SW 1271 (cell line): ENCODE measurements at places on chromosomes 13 and 19.

GRCh38 chr19:50602496-50602895 lies 34.3 kb upstream of the LRRC4B start:
- DNase-seq = no peak

DNA sequence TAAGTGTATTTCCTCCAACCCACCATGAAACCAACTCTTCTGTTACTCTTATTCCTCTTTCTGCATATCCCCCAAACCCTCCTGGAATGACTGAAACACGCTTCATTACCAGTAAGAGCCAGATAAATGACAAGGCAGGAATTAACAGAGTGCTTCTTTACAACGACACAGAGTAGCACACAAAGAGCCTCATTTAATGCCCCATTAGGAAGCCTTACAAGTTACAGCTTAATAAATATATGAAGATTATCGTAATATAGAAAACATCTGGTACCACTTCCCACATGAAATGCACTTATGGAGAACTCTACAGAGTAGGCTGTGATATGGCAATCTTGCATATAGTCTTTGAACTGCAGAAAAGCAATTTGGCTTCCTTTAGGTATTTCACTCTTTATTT lies 116.8 kb downstream of the ENOX1 start:
- no peak for DNase-seq

DNA sequence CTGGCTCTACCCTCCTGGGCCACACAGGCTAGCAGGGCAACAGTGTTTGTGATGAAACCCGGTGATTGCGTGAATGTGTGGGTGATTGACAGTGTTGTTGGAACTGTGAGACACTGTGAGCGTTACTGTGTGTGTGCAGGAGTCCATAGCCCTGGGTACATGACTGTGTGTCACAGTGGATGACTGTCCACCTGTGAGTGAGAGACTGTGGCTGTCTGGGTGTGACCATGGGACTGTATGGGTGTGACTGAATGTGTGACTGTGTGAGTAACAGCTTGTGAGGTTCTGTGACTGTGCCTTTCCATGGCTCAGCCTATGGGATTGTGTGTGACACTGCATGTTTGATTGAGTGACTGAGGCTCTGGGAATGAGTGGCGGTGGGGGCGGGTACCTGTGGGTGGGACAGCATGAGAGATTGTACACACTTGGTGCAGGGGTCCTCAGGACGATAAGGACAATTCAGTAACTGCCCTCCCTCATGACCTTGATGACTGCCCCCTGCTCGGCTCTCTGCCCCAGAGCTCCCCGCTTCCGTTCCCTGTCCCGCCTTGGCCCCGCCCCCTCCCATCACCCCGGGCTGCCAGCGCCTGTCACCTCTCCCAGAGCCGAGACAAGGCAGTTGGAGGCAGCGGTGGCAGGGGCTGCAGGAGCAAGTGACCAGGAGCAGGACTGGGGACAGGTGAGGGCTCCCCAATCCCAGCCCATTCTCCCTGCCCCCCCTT lies at the start of gene GIPR:
Gene GIPR, plus strand, starts transcription at position 602 of the 722 bp plus-strand sequence. CDS start 1,300 bp downstream, outside the sequence.
- DNase-seq = peak; percentile 37

GRCh38 chr19:28697308-28697707 lies 515.6 kb downstream of the UQCRFS1 start:
- DNase-seq = no peak
